Activated naive CD4-positive, alpha-beta T cell treated with anti-CD3 and anti-CD28 coated beads for 36 hours (primary cell): ENCODE measurements at places on chromosomes 16 and 17.

DNA sequence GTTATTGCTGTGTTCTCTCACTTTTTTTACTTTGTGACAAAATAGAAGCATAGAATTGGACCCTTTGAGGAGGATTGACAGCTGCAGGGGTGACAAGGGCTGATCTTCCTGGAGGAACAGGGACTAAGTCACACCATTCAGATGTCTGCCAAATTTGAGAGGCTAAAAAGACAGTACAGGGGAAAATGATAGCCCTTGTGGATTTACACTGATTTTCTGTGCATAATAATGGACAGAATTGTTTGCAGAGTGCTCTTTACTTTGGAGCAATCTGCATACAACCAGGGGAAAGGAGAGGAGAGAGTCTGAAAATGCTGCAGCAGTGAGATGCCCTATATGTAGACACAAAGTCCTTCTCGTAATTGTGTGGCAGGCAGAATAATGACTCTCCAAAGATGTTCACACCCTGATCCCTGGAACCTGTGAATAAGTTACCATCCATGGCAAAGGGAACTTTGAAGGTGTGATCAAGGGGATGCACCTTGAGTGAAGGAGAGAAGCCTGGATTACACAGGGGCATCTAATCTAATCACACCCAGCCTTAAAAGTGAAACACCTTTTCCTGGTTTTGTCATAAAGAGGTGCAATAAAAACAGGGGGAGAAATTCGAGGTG lies 221.4 kb upstream of the CPHXL start:
- DNase-seq: no peak

DNA sequence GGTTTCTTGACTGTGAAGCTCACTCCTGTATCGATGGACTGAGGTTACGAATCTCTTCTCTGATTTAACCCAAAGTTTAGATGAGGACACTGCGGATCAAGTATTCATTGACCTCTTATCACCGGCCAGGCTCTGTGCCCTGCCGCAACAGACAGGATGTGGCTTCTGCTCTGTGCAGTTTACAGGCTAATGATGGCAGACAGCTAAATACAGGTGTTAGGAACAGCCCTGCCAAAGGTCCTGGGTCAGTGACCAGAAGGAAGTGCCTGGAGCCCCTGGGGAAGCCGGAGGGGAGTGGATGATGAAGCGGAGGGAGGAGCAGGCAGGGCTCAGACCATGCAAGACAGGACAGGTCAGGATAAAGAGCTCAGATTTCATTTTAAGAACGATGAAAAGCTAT lies 44.4 kb downstream of the HAPSTR1 start:
- no peak for DNase-seq

- DNase-seq: no peak
These were observed 101.8 kb downstream of the ANKRD11 start for GRCh38 chr16:89388536-89388935.

- no peak for DNase-seq
These were observed 44.2 kb upstream of the ZNF423 start for GRCh38 chr16:49899991-49900695.

- DNase-seq: no peak
These were observed 469.9 kb upstream of the CDH5 start for GRCh38 chr16:65896448-65897153.

- no peak for DNase-seq
These were observed 2.6 kb upstream of the SPHK1 start for GRCh38 chr17:76381633-76382350.

DNA sequence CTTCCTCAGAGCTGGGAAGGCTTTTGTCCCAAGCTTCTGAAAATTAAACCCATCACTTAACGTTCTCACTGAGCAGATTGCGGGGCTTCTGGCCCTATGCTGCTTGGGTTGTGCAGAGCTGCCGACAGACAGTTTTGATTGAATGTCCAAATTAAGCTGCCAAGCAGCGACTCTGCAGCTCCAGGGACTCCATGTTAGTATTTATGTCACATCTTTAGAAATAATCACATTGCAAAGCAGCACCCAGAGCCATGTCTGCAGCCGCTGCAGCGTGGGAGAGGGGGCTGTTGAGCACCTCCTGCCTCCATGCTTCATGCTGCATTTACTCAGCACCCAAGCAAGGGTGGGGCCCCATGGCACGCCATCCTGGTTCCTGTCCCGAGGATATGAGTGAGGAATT lies 178.2 kb upstream of the CACNG3 start:
- DNase-seq: no peak

GRCh38 chr17:59620518-59621259 lies 994 bp downstream of the CLTC start:
- DNase-seq: peak; percentile 71

- no peak for DNase-seq
These were observed 35.1 kb upstream of the MGAT5B start for GRCh38 chr17:76833034-76833644.

DNA sequence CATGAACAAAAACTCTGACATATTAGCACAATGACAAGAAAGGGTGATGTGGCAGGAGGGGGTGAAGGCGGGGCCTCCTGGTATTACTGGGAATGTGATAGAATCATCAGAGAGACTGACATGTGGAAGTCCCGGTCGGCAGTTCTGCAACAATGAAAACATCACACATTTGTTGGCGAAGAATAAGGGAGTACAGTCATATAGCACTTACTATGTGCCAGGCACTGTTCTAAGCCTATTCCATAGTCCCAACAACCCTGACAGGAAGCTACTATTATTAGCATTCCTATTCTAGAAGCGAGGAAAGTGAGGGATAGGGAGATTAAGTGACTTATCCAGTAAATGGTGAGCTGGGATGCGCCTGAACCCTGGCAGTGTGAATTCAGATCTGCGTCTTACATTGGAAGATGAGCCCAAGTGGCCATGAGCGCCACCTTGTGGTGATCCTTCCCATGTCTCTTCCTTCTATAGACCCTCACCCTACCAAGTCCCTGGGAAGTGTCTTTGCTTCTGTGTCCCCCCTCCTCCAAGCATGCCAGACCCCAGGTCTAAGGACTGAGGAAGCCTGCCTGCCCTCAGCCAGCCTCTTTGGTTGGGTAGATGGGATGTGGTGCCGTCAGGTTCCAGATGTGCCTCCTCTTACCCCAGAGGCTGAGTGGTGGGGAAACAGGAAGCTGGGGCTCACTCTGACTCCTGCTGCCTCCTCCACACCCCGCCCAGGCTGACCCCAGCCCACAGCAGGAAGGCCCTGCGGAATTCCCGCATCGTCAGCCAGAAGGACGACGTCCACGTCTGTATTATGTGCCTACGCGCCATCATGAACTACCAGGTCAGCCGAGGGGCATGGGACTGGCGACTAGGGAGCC lies 14.0 kb downstream of the FMNL1 start:
- DNase-seq: peak; percentile 89

GRCh38 chr16:69871708-69872107 lies 79.4 kb upstream of the CLEC18A start:
- DNase-seq: no peak

DNA sequence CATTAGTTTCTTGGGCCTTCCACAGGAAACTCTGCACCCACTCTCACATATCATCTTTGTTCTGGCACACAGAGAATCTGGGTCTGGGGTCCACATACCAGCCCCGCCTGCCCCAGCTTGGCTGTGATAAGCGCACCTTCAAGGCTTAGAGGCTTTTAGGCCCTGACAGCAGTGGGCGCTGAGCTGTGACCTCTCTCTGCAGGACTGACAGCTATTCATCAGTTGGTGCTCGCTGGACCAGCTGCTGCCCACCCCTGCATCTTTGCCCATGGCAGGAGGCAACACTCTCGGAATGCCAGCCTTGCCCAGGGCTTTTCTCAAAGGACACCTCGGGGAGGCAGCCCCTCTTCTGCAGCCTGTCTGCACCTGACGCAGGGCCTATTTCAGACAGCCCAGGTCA lies 62.9 kb downstream of the SDK2 start:
- DNase-seq: no peak

DNA sequence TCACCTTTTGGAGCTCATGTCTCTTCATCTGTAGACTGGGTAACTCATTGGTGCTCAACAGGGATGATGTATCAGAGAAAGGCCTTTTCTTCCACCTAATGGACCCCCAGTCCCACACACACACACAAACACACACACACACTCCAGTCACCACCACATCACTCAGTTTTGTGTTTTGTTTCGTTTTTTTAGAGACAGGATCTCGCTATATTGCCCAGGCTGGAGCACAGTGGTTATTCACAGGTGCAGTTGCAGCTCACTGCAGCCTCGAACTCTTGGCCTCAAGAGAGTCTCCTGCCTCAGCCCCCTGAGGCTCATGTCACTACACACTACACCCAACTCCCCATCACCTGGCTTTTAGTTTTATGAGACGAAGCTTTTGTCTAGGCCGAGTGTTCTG lies 55.6 kb downstream of the SF3B3 start:
- no peak for DNase-seq

- peak; percentile 81 for DNase-seq
These were observed 608 bp downstream of the AXIN2 start for GRCh38 chr17:65560628-65561451.

DNA sequence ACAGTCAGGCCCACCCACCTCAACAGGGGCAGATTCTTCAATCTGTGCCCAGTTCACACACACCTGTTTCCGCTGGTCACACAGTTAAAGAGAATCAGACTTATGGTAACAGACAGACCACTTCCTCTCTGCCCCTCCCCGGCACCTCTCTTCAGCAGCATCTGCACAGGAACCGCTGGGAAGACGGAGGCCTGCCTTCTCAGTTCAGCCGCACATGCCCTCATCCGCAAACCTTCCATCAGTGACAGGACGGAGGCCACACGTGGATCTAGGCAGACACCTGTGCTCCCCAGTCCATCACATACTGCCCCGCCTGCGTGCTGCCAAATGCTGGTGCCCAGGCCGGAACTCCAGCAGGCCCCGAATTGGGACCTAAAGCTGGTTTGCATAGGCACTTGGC lies 10.3 kb downstream of the PHB1 start:
- no peak for DNase-seq

DNA sequence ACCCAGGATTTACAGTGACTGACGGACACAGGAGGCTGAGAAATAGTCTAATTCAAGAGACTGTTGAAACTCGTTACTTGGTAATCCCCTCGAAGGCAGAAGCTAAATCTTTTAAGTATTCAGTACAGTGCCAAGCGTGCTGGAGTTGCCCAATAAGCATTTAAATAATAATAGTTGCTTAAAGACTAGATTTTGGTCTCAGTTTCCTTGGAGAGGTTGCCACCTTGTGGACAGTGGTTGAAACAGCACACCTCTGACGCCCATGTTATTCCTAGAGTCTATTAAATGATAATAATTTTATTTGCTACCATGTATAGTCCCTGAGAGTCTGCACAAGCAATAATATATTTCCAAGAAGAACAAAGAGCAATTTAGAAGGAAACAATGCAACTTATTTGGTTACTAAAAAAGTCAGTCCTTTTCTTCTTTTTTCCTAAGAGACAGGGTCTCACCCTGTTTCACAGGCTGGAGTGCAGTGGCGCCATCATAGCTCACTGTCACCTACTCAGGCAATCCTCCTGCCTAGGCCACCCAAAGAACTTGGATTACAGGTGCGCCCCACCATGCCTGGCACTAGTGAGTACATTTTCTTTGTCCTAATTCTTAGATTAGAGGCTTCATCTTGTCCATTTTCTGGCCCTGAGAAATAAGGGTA lies 138.0 kb upstream of the NUDT7 start:
- DNase-seq: peak; percentile 63

DNA sequence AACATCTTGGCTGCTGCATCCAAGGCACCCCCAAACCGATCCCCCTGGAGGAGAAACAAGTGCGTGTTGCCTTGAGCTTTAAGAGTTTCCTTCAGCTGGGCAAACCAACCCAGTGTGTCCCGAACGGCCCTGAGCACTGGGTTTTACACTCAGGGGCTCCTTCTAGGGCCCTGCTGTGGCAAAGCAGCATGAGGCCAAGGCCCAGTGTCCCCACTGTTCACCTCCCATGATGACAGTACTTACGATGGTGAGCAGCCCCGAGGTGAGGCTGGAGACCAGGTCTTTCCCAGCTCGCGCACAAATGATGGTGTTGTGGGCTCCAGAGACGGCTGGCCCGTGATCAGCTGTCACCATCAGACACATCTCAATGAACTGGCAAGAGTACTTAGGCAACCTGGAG lies 6.6 kb upstream of the KLHL11 start:
- no peak for DNase-seq

GRCh38 chr17:27733773-27734172 lies 66.6 kb downstream of the NOS2 start:
- DNase-seq: no peak

GRCh38 chr17:73462823-73463222 lies 151.0 kb upstream of the CDC42EP4 start:
- no peak for DNase-seq

GRCh38 chr16:8237452-8237851 lies 352.9 kb downstream of the TMEM114 start:
- no peak for DNase-seq

DNA sequence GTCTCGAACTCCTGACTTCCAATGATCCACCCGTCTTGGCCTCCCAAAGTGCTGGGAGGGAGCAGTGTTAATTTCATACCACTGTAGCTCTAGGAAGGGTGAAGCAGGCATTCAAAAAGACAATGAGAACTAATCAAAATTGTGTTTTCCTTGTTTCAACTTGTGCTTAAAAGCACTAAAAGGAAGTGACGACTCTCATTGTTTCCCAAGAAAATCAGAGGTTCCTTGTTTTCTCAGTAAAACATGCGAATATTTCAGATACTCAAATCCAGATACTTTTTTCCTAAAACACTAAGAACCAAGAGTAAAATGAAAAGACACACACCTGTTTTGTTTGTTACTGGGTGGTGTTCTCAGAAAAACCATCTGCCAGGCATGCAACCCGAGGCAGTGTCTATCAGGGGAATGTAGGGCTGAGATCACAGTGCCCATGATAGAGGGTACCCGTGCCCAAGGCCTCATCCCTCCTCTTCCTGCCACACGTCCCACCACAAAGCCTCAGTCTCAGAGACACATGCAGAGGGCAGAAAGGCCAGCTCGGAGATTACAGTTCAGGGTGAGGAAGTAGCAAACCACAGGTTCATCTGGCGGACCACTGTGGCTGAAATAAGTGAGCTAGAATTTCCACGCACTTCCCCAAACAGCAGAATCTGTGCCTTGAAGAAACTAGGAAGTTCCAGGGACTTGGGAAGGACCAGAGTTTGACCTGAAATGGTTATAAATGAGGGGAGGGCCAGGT lies 33.7 kb downstream of the GINS3 start:
- peak; percentile 19 for DNase-seq

GRCh38 chr17:78185981-78186691 lies 716 bp downstream of the TK1 start:
- peak; percentile 33 for DNase-seq

- peak; percentile 40 for DNase-seq
These were observed 94.5 kb downstream of the PCTP start for GRCh38 chr17:55845385-55845784.

DNA sequence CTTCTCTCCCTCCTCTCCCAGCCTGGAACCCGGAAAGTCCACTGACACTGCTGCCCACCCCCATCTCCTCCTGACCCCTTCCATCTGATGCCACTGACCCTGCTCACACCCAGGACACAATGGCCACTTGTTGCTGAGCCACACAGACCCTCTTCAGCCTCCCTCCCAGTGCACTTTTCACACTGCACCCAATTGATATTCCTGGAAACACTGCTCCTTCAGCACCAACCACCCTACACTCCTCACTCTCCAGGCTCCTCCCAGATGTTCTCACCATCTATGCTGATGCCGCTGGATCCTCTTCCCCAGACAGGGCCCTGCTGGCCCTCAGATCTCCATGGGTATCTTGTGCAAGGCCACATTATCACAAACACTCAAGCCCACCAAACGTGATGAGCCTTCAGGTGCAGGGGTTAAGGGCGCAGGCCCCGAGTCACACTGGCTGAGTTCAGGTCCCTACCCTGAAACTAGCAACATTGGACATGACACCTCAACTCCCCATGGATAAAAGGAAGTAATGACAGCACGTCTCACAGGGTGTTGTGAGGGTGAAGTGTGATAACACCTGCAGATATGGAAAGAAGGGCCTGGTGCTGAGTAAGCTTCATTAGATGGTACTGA lies 238.1 kb downstream of the ZNF423 start:
- DNase-seq: no peak
